ENCODE measurements at places on chromosomes 4 and X. TPM values are rescaled to one million over a fixed set of nuclear protein-coding genes. Genes with fewer than 3 reads are reported as not detected.

GRCh38 chrX:41923978-41924683, 777 bp upstream of the CASK start:
- no peak for DNase-seq

DNA sequence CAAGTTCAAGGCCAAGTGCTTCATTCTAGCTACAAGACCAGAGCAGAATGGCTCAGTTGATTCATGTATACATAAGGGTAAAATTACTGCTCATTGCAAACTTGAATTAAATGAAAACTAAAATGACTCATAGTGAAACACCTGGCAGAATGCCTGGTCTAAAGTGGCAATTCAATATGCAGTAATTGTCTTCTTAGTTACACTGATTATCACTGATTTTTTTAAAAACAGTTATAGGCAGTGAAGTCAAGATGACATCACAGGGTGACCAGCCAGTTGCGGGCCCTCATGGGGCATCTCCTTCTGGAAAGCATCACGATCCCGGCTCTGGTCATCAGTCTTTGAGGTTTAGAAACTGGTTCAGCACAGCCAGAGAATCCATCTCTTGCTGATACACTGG, 154.2 kb downstream of the RAB28 start:
- no peak for DNase-seq

DNA sequence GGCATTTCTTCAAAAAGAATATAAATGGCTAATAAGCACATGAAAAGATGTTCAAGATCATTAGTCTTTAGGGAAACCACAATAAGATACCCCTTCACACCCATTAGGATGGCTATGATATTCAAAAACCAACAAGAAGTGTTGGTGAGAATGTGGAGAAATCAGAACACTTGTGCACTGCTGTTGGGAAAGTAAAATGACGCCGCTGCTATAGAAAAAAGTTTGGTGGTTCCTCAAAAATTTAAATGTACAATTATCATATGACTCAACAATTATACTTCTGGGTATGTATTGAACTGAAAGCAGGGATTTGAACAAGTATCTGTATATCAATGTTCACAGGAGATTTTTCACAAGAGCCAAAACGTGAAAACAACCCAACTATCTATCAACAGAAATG, 29.4 kb upstream of the NEUROG2 start:
- DNase-seq: no peak

GRCh38 chr4:19309378-19309777, 942.3 kb upstream of the SLIT2 start:
- DNase-seq: no peak

DNA sequence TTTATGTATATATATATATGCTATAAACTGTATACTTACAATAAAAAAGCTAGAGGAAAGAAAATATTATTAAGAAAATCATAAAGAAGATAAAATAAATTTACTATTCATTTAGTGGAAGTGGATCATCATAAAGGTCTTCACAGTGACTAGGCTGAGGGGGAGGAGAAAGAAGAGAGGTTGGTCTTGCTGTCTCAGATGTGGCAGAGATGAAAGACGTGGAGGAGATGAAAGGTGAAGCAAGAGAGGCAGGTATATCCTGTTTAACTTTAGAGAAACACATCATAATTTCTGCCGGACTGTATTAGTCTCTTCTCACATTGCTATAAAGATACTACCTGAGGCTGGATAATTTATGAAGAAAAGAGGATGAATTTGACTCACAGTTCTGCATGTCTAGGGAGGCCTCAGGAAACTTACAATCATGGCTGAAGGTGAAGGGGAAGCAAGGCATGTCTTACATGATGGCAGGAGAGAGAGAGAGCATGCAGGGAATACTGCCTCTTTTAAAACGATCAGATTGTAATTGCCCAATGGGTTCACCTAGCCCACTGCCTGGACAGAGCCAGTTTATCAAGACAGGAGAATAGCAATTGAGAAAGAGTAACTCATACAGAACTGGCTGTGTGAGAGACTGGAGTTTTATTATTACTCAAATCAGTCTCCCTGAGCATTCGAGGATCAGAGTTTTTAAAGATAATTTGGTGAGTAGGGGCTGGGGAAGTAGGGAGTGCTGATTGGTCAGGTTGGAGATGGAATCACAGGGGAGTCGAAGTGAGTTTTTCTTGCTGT, 22.1 kb upstream of the RRAGB start:
- no peak for DNase-seq

DNA sequence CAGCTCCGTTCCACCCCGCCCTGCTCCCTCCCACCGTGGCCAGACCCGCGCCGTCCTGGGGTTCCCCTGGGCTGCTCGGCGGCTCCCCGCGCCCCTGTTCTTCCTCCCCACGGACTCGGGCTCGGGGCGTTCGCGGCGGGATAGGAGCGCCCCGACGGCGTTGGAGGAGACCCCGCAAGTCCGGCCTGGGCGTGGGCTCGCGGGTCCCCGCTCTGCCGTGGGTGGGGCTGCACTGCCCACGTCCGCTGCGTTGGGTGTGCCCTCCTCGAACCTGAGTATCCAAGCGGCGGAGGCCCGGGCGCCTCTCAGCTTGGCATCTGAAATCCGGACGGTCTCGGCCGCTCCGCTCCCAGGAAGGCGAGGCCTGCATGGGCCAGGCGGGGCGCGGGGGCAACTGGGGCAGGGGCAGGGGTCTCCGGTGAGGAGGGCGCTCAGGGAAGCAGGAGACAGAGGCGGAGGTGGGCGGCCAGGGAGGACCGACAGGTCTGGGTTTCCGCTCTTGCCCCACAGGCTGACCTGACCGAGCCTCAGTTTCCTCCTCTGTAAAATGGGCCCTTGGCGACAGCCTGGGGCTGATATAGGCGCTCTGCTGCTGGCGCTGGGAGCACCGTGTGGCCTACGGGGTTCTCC, 12.0 kb upstream of the NAT8L start:
- DNase-seq: no peak

DNA sequence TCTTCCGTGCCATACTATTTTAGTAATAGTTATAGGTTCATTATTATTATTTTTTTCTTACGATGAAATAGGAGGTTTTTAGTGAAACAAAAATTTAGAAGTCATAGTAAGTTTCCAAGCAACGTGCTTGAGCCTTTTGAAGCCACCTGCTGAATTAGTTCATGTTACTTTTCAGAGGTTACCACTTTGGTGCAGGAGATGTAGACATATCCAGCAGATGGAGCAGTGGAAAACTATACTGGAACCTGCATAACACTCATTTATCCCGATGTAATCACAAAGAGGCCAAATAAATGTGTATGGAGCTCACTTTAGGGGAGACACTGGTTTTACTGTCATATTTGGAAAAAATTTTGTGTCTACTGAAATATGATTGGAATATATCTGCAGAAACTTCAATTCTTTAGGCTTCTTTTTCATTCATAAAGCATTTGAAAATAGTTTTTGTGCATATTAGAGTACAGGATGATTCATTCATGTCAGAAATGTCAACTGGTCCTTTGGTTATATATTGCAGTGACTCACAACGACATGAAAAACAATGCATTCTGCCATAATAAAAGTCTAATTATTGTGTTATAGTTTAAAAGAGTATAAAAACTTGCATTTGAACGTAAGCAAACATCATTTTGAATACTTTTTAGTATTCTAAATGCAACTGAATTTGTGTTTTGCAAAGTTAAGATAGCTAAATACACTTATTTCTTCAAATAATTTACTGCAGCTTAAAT, 2182.9 kb upstream of the TENM3 start:
- DNase-seq: no peak

The FAM114A1 gene
- total RNA-seq: 180 TPM
